Stimulated activated CD8-positive, alpha-beta memory T cell treated with anti-CD3 and anti-CD28 coated beads, Interleukin-2, amount 100 ng/mL, for 48 hours (primary cell): ENCODE measurements at places on chromosomes 7 and 10.

DNA sequence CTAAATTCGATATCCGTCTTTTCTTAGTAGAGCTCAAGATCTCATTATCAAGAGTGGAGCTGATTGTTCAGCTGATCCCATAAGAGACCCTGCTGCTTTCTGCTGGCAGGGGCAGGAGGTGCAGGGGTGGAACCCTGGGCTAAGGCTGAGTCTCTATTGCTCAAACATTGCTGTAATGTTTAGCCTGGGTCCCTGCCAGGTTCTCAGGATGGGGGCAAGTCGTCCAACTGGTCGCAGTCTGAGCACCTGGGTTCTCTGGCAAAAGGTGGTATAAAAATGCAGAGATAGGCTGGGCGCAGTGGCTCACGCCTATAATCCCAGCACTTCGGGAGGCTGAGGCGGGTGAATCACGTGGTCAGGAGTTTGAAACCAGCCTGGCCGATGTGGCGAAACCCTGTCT, 62.0 kb upstream of the NRBF2 start:
- DNase-seq = no peak

- no peak for DNase-seq
These were observed 239.2 kb upstream of the AKR1E2 start for GRCh38 chr10:4586776-4587175.

GRCh38 chr7:133391206-133391605, 138.3 kb downstream of the EXOC4 start:
- DNase-seq = no peak

DNA sequence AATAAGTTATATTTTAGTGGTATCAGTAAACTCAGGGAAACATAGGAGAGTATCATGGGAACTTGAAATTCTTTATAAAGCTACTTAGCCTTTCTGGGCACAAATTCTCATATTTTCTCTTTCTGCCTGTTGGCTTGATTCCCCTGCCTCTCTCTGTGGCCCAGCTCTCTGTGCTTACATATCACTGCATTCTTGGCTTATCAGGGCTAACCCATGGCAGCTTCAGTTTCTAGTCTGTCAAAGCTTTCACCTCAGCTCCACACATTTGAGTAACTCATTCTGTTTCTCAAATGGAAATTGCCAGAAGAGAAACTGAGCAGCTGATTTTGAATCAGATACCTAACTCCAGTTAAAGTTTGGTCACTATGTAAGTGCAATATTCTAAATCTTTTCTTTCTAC, 713.1 kb downstream of the DNAJB9 start:
- no peak for DNase-seq

DNA sequence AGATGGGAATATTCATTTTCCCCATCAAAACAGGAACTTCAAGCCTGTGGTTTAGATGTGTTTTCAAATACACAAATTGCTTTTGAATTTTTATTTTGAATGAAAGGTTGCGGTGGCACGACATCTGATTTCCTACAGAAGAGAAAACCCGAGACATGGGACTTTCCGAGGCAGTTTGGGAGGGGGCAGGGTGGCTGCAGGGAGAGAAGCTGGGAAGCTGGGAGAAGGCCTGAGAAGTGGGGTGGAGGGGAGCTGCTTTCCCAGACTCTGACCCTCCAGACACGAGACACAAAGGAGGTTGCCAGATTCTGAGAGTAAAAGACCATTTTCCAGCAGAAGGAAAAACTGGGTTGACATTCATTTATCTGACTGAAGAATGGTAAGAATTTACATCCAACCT, 19.6 kb downstream of the TMEM176A start:
- no peak for DNase-seq

- no peak for DNase-seq
These were observed 92.0 kb downstream of the GPR85 start for GRCh38 chr7:112994656-112995055.
